ENCODE measurements at places on chromosomes 1 and 21.
A peak's percentile ranks its signal among the peaks of the same experiment; 100 is the strongest.

- DNase-seq: no peak
Observed at GRCh38 chr1:5691795-5692509, 300.3 kb downstream of the NPHP4 start.

DNA sequence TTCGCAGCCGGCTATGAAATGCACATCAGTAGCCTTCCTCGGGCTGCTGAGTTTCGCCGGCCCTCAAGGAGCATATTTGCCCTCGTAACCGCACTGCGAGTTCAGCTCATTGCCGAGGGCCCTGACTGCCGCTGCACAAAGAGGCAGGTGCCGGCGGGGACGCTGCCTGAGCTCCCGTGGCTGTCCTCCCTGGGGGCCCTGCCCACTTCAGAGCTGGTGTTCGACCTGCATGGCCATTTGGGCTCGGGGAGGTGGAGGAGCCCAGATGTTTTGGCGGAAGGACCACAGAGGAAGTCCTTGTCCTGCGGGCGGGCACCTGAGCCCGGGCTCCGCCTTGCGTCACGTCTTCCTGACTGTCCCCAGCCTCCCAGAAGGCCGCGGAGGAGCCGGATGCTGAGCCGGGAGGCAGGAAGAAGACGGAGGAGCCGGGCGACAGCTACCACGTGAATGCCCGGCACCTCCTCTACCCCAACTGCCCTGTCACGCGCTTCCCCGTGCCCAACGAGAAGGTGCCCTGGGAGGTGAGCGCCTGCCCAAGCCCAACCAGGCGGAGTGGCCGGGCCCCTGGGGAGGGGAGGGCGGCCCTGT is 29.9 kb upstream of the LRRC3 start:
- no peak for DNase-seq

- no peak for DNase-seq
Observed at GRCh38 chr1:206540044-206540780, 32.9 kb downstream of the RASSF5 start.

GRCh38 chr1:162902416-162902815 is 41.4 kb upstream of the CCDC190 start:
- no peak for DNase-seq

- DNase-seq: no peak
Observed at GRCh38 chr1:16145662-16146278, 10.1 kb downstream of the EPHA2 start.

GRCh38 chr1:54126271-54126815 is 26.5 kb downstream of the CDCP2 start:
- DNase-seq: no peak

DNA sequence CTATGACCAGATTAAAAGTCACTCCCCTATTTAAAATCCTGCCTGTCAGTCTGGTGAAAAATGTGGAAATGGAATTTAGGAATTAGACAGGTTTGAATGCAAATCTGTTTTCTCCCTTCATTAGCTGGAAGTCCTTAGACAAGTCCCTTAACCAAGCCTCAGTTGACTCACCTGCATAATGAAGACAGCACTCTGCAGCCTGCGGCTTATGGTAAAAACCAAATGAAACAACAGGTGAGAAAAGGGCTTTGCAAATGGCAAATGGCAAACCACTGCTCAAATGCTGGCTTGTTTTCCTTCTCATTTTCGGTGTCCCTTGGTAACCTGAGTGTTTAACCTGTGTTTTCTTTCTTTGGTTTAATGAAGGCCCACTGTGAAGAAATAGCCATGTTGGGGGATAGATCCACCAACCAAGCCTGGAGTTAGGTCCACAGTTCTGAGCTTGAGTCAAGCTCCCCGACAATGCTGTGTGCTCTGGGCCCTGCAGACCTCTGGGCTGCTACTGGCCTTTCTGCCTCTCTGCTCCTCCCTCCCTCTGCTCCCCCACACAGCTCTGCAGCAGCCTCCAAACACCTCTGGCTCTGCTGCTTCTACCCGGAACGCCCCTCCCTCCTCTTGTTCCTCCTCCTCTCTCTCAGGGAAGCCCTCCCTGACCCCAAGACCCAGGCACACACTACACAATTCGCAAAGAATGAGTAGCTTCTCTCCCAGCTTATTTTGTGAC is 641.8 kb downstream of the MATN1 start:
- no peak for DNase-seq

DNA sequence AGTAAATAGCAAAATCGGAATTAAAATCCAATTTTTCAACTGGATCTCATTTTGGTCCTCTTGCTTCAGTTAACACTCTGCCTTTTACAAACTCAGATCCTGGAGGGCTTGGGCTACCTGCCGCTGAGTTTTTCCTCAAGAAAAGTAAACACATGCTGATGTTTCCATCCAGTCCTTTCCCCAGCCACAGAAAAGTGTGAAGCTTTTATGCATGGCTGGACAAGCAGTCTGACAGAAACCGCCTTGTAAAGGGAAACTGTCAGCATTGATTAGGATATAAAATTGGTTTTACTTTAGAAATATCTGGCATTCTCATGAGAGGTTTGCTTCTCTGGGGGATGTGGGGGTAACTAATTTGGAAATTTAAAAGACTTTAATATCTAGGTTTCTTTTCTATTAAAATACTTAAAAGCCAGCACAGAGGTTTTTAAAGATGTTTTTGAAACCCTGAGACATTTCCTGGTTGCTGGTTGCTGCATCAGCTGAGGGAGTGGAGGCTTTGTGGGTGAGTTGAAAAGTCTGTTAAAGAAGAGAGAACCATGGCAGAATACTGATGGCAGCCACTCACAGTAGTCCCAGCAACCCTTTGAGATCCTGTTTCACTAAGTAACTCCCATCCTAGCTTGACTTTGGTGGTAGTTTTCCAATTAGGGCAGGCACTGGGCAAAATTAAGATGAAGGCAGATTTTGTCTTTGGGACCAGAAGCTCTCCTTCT is 238.3 kb downstream of the PAPPA2 start:
- no peak for DNase-seq

DNA sequence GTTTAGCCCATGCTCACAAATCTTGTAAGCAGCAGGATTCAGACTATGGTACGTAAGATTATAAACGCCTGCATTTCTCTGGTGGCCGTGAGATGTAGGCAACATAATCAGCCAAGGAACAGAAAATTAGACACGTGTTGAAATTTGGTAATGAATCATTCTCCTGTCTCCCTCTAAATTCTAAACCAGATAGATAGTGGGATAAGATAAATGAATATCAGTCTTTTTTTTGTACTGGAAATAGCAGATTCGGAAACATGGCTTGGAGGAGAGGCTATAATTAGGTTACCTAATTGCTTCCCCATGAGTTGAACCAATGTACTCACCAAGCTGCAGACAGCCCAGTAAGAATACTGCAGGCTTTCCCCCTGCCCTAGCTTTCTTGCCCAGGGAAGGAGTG is 172.3 kb downstream of the TGFB2 start:
- no peak for DNase-seq

DNA sequence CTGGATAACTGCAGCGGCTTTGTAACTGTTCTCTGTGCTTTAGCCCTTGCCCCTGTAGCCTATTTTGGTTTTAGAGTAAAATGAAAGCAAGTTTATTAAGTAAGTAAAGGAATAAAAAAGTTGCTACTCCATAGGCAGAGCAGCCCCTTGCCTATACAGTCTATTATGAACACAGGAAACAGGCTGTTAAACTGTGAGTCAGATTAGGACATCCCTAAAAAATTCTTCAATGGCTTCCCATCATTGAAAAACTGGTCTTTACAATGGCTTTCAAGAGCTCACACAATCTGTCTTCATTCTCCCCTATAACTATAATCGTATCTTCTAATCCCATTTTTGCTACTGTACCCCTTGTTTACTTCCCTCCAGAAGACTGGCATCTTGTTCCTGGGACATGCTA is 43.0 kb downstream of the ATG4C start:
- no peak for DNase-seq

DNA sequence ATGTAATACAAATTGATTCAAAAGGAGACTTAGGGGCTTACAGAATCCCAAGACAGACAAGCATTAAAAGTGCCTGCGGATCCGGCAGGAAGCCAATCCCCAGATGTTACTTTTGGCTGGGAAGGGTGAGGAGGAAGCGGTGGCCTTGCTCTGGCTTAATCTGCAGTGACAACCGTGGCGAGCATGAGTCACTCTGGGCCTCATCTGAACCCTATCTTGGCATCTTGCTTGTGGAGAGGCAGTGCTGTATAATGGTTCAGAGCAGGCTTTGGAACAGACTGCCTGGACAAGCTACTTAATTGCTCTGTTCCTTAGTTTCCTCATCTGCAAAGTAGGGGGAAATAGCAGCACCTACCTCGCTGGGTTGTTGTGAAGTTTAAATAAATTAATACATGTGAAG is 74.1 kb downstream of the XCL2 start:
- no peak for DNase-seq

DNA sequence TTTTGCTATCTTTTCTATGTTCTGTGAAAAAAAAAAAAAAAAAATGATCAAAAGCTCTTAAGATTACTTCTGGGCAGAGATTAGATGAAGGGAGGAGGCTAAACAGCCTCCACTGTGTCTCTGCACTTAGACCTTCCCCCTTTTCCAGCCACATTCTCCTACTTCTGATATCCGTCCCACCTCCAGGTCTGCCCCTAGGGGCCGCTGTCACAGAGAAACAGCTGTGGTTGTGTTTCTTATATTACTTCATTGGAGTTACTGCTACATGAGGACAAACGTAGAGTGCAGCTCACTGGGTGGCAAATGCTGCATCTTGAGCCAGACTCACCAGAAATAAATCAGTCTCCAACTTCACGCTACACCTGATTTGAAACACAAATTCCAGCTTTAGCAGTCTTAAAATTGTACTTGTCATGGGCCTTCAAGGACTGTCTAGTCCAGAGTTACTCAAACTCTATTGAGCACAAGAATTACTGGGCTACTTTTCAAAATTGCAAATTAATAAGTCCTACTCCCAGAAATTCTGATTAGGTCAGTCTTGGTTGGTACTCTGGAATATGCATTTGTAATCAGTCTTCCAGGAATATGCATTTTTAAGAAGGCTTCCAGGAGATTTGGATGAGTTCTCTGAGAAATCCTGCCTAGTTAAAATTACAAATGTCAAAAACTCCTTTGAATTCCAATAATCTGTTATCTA is 125.2 kb upstream of the PTBP2 start:
- no peak for DNase-seq

GRCh38 chr1:51305371-51305823 is 25.0 kb downstream of the TTC39A start:
- DNase-seq: no peak

- DNase-seq: no peak
Observed at GRCh38 chr1:41368801-41369200, 7.6 kb downstream of the FOXO6 start.

GRCh38 chr1:12031039-12031980 is 12.0 kb downstream of the MIIP start:
- DNase-seq: no peak

- DNase-seq: no peak
Observed at GRCh38 chr21:35559829-35560225, 500.5 kb downstream of the SETD4 start.

DNA sequence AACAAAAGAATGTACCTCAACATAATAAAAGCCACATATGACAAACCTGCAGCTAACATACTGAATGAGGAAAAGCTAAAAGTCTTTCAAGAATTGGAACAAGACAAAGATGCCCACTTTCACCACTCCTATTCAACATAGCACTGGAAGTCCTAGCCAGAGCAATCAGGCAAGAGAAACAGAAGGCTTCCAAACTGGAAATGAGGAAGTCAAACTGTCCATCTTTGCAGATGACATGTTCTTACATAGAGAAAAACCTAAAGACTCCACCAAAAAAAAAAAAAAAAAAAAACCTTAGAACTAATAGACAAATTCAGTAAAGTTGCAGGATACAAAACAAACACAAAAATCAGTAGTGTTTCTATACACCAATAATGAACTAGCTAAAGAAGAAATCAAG is 20.2 kb downstream of the NSL1 start:
- DNase-seq: no peak

DNA sequence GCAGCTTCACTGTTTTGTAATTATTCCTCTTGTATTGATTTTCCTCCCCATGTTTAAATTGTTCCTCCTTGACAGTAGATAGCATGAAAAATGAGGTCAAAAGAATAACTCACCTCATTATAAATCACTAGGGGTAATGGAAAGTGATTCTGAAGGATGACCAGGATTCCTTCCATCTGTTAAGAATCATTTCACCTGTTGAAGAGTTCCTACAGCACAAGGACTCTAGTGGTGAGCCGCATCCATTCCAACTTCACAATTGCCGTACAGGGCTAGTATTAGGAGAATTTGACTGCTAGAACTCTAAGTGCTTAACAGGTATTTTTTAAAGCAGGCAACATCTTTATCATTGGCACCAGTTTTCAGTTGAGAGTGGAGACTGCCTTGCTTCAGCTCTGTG is 13.7 kb downstream of the PPP1R12B start:
- no peak for DNase-seq

DNA sequence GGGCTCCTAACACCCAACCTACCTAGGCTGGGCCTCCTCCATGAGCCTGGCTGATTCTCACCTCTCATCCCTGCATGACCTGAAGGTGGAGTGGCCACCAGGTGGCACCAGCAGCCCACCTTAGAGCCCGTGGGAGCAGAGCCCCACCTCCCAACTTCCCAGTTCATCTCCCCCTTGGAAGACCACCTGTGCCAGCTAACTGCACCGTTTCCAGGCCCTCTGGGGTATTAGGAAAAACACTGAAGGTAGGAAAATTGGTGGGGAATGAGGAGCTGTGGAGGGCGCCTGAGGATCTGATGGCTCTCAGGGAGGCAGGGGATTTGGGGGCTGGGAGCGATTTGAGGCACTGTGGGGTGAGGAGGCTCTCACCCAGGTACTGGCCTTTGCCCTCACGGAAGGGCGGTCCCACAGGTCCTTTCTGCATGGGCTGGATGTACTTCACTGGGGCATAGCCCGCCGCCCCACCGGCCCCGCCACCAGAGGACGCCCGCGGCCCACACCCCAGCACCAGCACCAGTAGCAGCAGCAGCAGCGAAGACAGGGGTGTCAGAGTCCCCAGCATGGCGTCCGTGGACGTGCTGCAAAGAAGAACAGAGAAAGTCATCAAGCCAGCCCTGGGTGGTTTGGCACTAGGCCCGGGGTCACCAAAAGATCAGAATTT is 11.1 kb downstream of the ADPRS start:
- peak; percentile 57 for DNase-seq

DNA sequence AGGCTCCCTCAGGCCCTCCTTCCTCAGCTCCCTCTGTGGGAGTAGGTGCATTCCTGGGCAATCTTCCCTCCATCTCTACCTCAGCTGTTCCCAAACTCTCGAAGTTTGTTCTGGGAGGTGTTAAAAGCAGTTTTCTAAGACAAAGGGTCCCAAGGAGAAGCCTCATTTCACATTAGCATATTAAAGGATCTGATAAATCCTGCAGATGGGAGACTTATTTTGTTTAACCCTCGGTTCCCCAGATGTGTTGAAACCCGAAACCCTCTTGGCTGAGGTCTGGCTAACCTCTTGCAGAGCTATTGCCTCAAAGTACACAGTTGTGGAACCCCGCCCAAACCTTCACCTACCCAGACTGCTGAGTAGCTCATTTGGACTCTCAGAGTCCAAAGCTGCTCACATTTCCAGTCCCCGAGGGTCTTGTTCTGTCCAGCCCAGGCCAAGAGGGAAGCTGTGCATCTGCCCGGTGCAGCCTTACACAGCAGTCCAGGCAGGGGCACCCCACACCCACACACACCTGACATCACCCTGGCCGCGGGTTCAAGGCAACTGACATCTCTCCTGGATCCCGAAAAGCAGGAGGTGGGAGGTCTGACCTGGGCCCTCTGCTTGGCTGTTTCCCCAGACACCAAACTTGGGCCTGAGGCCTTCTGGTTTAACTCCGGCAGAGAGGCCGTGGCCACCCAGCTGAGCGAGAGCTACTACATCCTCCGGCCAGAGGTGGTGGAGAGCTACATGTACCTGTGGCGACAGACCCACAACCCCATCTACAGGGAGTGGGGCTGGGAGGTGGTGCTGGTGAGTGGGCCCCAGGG is 19.5 kb upstream of the SELENON start:
- DNase-seq: no peak

GRCh38 chr1:173329726-173330125 is 122.6 kb upstream of the TNFSF4 start:
- DNase-seq: no peak
